Fibroblast of upper back skin (primary cell): ENCODE measurements at places on chromosomes 11 and 22.

DNA sequence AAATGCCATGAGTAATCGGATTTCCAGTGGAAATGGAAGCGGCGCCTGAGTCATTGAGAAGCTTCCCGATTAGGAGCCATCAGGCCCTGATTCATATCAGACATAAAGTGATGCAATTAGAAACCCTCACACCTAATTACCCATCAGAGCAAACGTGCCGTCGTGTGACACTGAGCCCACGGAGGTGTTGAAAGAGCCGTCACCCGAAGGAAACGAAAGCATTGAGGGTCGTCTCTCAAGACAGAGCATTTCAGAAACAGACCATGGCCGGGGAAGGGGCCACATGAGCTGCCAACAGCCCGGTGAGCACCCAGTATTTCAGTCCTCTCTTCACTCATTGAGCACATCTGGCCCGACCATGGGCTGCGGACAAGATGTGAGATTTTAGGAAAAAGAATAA is 829.3 kb downstream of the TBC1D22A start:
- DNase-seq = no peak

DNA sequence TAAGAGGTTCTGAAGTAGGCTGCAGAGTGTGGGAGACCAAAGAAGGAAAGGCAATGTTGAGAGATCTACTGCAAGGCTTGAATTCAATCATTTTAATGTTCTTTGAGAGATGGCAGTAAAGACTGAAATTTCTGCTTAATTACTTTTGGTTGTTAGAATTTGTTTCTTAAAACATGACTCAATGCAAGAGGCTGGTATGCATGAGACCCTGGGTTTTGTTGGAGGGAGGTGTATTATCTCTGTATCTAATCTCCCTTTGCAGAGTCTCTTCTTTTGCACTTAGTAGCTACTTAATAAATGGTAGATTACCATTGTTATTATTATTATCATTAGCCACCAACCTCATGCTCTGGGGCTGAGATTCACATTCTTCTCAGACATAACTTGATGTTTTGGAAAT is 87.4 kb upstream of the DRD2 start:
- DNase-seq = no peak

- DNase-seq = peak; percentile 42
Measured at GRCh38 chr11:115722711-115723110, 218.5 kb upstream of the CADM1 start.

DNA sequence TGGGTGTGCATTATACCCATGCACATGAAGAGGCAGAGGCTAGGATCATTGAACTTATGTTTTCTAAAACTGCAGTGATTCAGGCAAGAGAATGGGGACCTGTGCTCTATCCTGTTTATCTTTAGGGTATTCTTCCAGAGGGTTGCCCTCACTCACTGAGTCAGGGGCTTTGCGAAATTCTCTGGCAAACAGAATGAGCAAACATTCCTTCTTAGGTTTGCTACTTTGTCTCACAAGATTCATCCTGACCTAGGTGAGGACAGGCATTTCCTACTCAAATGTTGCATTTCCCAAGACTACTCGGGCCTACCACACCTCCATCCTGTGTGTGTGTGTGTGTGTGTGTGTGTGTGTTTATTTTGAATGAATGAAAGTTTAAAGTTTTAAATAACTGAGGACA is 2.7 kb upstream of the EIF3M start:
- DNase-seq = peak; percentile 24

- no peak for DNase-seq
Measured at GRCh38 chr11:60513496-60514460, 1.4 kb upstream of the MS4A13 start.

- DNase-seq = no peak
Measured at GRCh38 chr11:9625162-9625561, 38.7 kb upstream of the SWAP70 start.

DNA sequence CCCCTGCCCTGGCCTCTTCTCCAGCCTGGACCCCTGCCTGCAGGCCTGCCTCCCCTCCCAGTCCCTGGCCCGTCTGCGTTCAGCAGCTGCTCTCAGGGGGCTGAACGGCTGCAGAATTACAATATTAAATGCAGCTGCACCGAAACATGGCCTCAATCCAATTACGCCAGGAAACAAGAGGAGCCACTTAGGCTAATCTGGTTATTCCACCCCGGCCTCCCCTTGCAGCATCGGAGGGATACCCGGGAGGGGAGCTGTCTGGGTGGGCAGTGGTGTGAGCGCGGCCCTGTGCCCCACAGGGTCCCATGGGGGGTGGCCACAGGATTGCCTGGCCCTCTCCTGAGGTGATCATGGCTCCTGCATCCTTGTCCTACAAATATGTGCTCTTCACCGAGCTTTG is 42.6 kb downstream of the FLRT1 start:
- DNase-seq = no peak

DNA sequence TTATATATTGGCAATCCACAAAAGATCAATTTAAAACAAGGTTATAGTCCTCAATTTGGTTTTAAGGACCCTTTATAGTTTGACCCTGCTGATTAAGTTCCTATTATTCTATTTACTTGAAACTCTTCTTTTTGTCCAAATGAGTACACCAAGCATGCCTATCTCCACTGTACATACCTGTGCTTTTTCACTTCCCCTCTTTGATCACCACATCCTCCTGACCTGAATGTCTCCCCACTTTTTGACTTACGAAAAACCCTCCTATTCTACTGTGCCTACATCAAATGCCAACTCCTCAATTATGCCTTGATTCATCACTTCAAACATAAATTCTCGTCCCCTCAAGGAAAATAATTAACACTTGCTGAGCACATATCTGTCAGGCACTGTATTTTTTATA is 113.5 kb downstream of the SOX6 start:
- no peak for DNase-seq

DNA sequence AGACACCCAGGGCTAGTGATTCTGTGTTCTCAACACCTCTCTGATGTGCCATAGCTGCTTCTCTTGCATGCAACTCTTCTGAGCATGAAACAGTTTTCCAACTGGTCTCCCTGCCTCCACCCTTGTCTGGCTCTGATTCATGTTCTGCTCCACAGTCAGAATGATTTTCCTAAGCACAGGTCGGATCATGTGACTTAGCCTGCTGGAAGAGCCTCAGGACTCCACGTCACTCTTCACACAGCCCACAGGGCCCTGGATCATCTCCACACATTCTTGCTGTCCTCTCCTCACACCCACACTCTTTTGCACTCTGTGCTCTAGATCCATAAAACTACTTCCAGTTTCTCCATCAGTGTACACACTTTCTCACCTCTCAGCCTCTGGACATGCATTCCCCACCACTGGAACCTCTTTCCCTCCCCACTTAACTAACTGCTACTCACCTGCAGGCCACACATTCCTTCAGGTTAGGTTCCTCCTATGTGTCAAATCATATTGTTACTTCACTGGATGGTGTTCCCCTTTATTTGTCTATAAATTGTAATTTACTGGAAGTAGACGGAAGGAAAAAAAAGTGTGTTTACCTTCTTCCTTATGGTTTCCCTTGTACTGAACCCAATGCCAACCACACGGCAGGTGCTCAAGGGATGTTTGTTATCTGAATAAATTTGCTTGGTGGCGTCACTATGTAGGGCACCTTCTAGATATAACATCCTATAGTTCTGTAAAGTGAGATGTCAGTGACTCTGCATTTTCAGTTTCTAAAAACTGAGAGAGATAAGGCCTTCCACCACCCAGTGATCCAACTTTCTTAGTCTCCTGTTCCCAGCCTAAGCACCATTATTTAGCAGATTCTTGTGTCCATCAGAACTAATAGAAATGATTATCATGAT is 133.7 kb downstream of the ETS1 start:
- peak; percentile 96 for DNase-seq

DNA sequence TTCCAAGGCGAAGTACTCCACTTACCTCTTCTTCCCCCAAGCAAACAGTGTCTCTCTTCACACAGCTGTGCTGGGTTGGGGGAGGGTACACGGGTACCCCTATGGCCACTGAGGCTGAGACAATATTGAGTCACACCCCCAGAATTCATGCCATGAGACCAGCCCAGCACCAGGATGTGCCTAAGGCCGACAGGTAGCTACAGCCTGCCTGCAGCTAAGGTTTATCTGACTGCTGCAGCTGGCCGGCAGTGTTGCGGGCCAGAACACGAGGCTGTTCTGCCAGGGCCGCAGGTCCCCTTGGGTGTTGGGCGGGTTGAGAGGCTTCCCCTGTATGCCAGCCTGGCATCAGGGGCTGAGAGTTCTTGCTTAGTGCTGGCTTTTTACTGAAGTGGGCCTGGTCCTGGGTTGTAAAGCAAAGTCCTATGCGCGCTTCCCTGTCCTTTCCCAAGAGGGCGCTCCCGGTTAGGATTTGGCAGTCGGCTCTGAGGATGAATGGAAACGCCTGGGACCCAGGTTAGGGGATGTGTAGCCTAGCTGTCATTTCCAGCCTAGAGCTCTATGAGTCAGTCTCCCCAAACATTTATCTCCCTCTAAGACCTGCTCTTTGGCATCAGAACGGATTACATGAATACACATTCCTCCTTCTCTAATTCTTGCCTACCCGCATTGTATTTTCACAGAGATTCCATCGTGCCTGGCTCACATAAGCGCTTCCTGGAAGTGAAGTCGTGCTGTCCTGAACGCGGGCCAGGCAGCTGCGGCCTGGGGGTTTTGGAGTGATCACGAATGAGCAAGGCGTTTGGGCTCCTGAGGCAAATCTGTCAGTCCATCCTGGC is 7.1 kb downstream of the USP18 start:
- DNase-seq = peak; percentile 99

GRCh38 chr11:75810637-75811390 is 4.2 kb upstream of the UVRAG start:
- no peak for DNase-seq

- peak; percentile 29 for DNase-seq
Measured at GRCh38 chr11:120013325-120014250, 124.3 kb downstream of the TRIM29 start.

- DNase-seq = peak; percentile 31
Measured at GRCh38 chr11:115869780-115870431, 365.7 kb upstream of the CADM1 start.

DNA sequence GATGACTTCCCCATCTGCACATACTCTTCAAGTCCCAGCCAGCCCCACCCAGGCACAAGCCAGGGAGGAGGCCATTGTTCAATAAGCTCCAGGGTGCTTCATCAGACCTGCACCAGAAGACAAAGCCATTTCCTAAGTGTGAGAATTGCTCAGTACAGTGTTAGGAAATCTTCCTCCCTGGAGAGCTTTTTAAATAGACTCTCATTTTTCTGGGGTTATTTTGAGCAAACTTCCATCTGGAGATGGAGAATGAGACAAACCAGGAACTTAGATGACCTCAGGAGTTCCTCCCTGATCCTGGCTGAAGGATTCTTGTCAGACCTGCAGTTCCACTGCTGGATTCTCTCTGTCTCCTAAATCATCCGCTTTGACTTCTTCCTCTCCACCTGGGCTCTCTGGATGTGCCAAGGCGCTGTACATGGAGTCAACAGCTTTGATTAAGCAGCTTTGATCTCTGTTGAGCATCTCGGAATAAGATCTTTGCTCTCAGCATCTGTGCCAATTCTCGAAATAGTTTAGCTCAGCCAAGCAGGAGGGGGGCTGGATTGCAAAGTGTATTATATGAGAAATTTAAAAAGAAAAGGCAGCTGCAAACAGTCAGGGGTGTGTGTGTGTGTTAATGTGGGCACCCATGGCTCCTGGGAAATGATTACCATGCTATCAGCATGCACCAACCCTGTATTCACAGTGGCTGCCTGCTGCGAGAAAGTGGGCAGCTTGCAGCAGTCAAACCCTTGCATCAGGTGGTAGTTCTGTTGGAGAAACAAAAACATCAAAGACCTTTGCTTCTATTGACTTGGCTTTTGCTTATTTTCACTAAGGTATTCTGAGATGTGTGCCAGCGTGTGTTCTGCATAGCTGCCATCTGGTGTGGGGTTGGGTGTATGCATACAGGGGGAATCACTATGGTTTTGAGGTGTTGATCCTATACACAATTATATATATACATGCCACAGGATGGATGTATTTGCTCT is 70.2 kb upstream of the NAV2 start:
- DNase-seq = peak; percentile 54

GRCh38 chr11:3755151-3755550 is 42.2 kb downstream of the NUP98 start:
- DNase-seq = no peak

DNA sequence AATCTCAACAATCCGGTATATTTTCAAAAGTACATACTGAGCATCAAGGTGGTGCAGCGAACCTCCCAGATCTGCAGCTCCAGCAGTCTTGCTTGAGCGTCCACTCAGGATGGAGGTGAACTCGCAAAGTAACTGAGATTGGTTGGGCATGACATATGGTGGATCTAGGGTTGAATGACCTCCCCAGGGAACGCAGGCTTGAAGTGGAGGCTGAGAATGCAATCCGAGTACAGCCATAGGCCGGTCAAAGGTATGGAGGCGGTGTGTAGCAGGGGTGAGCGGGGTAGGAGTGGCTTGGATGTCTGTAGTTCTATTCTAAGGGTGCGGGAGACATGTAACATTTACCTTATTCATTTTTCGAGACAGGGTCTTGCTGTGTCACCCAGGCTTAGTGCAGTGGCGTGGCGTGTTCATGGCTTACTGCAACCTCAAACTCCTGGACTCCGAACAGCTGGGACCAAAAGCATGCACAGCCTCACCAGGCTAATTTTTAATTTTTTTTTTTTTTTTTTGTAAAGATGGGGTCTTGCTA is 631 bp upstream of the C22orf39 start:
- DNase-seq = peak; percentile 65

DNA sequence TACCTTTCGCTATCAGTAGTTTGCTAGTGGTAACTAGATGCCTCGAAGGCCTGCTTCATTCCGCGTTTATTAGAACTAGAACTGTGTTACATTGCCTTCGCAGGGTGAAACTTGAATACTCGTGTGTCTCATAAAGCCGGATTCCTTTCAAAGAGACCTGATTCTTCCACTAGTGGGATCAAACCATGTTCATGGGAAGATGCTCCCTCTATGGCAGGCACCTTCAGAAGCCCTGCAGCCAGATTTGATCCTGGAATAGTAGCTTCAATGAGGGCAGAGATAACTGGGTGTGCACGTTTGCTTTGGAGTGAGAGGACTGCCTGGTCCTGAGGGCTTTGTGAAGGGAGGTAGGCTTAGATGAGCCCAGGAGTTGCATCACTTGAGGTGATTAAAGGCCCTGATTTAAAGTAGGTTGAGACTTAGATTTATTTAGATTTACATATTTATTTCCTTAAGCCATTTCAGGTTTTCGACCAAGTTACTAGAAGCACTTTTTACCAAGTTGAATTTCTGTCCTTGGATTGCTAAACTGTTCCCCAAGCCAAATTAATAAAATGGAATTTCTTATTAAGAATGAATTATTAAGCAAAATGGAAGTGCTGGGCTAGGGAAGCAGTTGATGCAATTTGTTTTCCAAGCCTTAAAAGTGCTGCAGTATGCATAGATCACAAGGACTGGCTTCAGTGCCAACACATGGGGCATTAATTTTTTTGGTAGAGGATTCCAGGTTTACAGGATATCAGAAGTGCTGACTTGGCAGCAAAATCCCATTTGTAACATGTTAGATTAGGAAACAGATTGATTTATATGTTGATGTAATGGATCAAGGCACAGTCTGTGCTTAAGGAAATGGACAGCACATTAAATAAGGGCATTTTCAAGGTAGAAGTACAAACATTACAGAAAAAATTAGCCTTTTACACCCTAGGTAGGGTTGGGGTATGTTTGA is 32.9 kb downstream of the APLP2 start:
- no peak for DNase-seq

- DNase-seq = peak; percentile 49
Measured at GRCh38 chr11:123654566-123655081, at the start of gene SCN3B. Gene SCN3B, minus strand, starts transcription at chr11:123654624. Its CDS starts 823 bp downstream, at chr11:123653801.
